Type B pancreatic cell (in vitro differentiated cells): ENCODE measurements at places on chromosomes 5 and 9. TPM values are rescaled to one million over a fixed set of nuclear protein-coding genes. Genes with fewer than 3 reads are reported as not detected.

GRCh38 chr9:114343471-114344187, 14.0 kb downstream of the ORM2 start:
- H3K4me3 ChIP-seq, result no peak overlapping the region
- H3K27ac ChIP-seq, result no peak overlapping the region
- H3K36me3 ChIP-seq, result peaks cover 16% of the 10 kb centered on the region
- no peaks in the 10 kb centered on the region for H3K27me3 ChIP-seq

DNA sequence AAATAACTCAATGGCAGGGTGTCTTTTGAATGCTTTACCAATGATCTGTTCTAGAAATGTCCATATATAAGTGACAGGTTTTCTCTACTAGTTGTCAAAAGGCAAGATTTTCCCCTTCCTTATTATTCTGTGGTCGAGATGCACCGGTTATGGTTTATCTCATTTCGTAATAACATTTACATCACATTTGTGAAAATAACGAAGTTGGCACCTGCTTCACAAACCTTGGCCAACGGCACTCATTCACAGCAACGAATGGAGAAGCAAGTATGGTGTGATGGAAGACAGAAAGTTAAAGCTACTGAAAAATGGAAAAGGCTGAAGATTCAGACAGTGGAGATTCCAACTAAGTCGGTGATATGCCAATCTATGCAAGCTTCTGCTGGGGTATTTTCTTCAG, 235.8 kb downstream of the KCTD16 start:
- peaks cover 11% of the 10 kb centered on the region for H3K4me1 ChIP-seq
- H3K27ac ChIP-seq, result no peak overlapping the region
- no peak for DNase-seq
- H3K4me3 ChIP-seq, result no peak overlapping the region
- H3K36me3 ChIP-seq, result no peaks in the 10 kb centered on the region

DNA sequence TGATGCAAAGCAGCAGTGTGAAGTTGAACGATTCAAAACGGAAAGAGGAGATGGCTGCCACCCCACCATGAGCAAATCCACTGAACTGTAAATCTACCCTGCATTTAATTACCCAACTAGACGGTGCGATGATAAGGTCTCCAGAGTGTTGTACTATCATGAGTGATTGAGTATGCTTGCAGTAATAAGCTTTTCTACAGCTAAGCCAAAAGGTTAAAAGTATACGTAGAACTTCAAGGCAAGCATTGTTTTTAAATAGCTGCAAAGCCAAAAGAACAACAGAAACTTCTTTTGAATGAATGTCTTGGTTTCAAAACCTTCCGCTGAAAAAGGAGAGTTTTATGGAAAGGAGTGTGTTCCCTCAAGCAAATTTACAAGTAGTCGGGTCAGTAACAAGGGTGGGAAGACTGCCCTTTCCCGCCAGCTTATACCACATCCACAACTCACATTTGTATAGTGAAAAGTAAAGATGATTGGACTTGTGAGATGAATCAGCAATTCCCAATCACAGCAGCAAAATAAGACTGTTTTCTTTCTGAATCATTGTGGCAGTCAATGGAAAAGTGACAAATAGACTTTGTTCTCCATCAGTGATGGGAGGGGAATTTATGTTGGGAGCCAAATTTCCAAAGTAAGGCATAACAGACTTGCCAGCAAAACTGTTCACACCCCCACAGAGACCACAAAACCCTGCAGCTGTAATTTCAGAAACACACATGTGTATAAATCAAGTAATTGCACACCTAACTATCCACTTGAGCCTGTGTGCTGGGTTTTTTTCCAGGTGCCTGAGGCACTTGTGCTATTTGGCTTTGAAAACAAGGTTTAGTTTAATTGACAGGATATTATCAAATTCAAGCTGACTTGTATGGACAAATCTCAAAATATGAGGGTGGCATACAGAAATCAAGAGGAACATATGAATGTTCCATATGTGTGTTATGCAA, 407.7 kb upstream of the GRAMD2B start:
- H3K27ac ChIP-seq, result peak overlapping the region; percentile 30
- DNase-seq, result no peak
- H3K27me3 ChIP-seq, result peaks cover 2% of the 10 kb centered on the region
- peak overlapping the region; percentile 40 for H3K4me3 ChIP-seq
- H3K36me3 ChIP-seq, result no peaks in the 10 kb centered on the region
- H3K4me1 ChIP-seq, result peaks cover 30% of the 10 kb centered on the region

EIF4E1B gene
- not detected in 2 replicates for total RNA-seq

- no peak for DNase-seq
- no peaks in the 10 kb centered on the region for H3K4me1 ChIP-seq
- no peak overlapping the region for H3K4me3 ChIP-seq
These were observed 10.9 kb downstream of the DNLZ start for GRCh38 chr9:136352682-136353081.

- H3K36me3 ChIP-seq, result no peaks in the 10 kb centered on the region
- H3K27me3 ChIP-seq, result no peaks in the 10 kb centered on the region
- DNase-seq, result no peak
These were observed 32.3 kb downstream of the ACOT12 start for GRCh38 chr5:81361600-81361999.

- H3K27me3 ChIP-seq, result peaks cover 4% of the 10 kb centered on the region
- H3K4me3 ChIP-seq, result no peak overlapping the region
- H3K4me1 ChIP-seq, result no peaks in the 10 kb centered on the region
- no peaks in the 10 kb centered on the region for H3K36me3 ChIP-seq
These were observed 68.8 kb downstream of the FEM1C start for GRCh38 chr5:115475788-115476187.

SPINK7 gene
- not detected in 2 replicates for total RNA-seq
